ENCODE measurements at places on chromosomes 16 and 17.
A peak's percentile ranks its signal among the peaks of the same experiment; 100 is the strongest.

DNA sequence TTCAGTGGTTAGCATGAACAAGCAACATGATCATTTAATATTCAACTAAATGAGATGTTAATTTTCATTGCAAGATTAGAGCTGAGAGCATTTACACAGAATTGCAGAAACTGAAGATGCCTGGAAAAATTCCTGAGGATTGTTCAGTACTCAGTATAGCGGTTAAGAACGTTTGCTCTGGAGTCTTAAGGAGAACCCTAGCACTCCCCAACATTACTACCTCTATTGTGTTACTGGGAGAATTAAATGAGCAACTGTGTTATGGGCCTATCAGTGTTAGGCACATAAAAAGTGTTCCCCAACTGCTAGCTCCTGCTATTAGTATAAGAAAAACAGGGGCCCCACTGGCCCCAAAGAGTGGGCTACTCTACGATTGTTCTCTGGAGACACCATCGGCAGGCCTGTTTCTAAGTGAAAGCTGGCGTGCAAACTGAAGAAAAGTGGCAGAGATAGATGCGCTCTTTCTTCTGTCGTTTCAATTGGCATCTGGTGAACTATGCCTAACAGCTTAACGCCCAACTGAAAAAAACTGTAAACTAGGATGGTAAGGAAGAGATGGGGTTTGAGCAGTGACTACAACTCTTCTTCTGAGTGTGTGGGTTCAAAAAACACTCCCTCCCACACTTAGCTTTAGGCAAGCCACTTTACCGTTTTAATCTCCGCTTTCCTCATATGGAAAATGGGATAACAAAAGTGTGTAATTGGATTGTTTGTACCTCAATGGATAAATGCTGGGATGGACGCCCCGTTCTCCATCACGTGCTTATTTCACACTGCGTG is 1.3 kb downstream of the CDR2 start:
- DNase-seq: no peak

- peak; percentile 11 for DNase-seq
These were observed 219.0 kb downstream of the FTO start for GRCh38 chr16:53922807-53923571.

GRCh38 chr17:50848039-50848438 is 12.7 kb downstream of the WFIKKN2 start:
- DNase-seq: no peak

GRCh38 chr17:13266606-13267005 is 248.8 kb upstream of the ELAC2 start:
- no peak for DNase-seq

GRCh38 chr17:78998311-78999055 is 11.1 kb downstream of the CANT1 start:
- DNase-seq: no peak

DNA sequence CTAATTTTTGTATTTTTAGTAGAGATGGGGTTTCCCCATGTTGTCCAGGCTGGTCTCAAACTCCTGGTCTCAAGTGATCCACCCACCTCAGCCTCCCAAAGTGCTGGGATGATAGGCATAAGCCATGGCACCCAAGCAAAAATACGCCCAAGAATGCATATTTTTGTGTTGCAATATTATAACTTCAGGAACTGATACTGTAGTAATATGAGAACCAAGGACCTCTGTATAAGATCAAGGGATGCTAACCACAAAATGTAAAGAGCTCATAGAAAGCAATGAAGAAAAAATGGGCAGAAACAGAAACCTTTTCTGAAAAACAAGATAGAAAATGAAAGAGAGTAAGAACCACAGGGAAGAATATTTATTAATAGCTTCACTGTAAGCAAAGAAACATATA is 183.6 kb upstream of the RPL38 start:
- DNase-seq: no peak

DNA sequence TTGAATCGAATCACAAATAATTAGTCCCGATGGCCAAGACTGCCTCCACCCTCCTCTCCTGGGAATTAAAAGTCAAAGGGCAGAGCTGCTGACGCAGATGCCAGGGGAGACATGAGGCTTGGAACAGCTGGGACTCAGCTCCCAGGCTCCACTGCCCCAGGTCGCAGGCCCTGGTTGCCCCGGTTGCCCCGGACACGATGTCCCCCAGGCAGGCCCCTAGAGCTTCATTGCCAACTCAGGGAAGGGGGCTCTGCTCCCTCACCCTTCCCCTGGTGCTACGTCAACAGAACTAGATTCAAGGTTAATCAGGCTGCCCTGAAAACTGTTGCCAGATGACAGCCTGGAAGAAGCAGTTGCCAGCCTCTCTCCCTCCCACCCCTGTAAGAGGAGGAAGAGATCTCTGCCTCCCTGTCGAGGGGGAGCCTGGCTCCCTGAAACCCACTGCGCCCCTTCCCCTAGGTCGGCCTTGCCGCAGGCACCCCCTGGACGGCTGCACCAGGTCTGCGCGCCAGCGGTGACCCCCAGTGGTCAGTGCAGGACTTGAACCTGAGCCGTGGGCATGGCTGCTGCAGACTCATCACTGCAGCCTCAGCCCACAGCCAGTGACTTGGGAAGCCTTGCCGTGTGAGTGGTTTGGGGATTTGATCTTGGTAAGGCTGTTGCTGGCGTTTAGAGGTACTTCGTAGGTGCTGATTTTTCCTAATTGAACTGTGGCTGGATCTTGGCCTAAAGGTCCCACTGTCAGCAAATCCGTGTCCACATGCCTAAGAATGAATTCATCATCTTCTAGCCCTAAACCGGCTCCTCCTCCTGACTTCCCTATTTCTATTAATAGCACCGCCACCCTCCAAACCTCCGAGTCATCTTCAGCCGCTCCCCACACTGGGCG is 84.1 kb upstream of the TOB1 start:
- peak; percentile 60 for DNase-seq

DNA sequence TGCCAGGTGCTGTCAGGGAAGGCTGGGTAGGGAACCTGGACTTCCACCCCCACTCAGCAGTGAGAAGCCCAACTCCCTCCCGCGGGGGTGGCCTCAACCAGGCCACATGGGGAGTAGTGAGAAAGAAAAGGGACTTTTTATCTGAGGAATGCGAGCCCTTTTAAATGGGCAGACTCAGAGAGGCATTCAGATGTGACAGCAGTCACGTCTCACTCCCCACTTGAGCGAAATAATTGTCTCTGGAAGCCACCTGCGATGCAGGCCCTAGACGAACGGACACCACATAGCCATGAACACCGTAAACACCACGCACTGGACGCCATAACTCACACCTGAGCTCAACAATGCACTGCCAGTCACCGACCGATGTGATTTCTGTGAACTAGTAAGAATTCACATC is 11.9 kb upstream of the CD300E start:
- DNase-seq: no peak

DNA sequence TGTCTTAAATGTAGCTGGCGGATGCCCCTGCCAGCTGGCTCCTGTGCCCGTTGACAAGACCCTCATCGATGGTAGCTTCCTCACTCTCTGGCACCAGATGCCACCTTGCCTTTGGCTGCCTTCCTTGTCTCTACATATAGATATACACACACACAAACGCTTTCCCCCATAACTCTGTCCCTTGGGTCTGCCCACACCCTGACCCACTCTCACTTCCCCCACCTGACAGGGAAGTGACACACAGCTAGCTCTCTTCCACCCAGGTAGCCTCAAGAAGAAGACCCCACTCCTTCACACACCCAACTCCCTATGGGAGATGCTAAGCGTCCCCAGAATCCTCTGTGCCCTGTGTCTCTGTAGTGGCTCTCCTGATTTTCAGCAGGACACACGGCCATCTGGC is 25.6 kb downstream of the JUP start:
- DNase-seq: no peak

DNA sequence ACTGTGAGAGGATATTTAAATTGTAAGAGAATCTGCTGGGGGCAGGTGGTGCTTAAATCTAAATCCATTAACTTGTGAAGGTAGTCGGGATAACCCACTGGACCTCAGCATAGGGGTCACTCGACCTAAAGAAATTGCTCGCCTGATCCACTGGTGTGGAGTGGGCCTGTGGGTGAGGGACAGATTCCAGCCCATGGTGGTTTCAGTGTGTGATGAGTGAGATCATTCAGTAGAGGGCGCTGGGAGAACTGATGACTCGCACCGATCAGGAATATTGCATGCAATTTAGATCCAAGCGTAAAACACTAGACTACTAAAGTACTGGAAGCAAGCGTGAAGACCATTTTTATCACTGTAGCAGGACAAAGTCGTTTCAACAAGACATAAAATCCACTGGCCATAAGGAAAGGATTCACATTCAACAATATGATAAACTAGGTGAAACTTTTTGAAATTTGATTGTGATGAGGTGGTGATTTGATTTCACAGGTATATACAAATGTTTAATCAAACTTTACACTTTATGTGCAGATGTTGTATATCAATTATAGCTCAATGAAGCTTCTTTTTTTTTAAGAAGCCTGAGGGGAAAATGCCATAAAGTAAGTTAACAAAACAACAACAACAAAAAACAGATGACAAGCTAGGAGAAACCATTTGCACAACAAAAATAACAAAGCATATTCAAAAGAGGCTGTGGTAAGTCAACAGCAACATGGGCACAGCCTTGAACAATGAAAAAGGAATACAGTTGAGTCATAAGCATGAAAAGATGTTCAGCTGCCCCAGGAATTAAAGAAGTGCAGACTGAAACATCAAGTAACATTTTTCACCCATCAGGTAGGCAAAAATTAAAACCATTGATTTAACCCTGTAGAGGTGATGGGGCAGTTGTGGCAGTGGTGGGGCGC is 7.5 kb upstream of the TMEM170A start:
- peak; percentile 55 for DNase-seq

GRCh38 chr16:87993901-87994300 is 42.7 kb downstream of the BANP start:
- no peak for DNase-seq

- DNase-seq: no peak
These were observed 81.9 kb upstream of the HNF1B start for GRCh38 chr17:37826497-37827430.

GRCh38 chr16:4071686-4072561 is 44.3 kb downstream of the ADCY9 start:
- DNase-seq: no peak

GRCh38 chr16:15856901-15857698 is at the start of gene MYH11:
Gene MYH11 (minus strand): TSS chr16:15857028. CDS start chr16:15838252, 18,776 bp downstream.
- no peak for DNase-seq

GRCh38 chr17:68295086-68295485 is 3.8 kb downstream of the ARSG start:
- no peak for DNase-seq

DNA sequence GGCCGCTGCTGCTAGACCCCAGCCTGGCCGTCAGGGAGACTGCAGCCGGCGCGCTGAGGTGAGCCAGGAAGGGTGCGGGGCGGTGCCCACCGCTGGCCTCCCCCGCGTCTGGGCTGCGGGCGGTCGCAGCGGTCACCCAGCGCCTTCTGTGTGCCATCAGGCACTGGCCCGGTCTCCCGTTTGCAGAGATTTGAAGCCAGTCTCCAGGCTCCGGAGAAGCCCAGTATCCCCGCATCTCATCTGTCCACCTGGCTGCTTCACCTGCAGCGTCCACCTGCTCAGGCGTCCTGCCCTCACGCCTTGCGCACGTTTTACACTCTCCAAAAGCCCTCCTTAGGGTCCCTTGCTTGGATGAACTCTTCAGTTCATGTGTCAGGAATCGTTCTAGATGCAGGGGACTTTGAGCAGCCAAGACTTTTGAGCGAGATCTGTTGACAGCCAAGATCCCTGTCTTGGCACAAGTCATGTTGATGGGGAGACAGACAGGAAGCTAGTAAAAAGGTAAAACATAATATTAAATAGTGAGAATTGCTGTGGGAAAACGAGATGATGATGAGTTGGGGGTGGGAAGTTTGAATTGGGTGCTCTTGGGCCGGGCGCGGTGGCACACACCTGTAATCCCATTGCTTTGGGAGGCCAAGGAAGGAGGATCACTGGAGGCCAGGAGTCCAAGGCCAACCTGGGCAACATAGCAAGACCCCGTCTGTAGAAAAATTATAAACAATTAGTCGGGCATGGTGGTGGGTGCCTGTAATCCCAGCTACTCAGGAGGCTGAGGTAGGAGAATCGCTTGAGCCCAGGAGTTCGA is 916 bp downstream of the HEATR3 start:
- no peak for DNase-seq

GRCh38 chr16:88200896-88201185 is 181.9 kb upstream of the ZNF469 start:
- DNase-seq: no peak

GRCh38 chr16:79400462-79401149 is 199.9 kb downstream of the MAF start:
- peak; percentile 54 for DNase-seq

DNA sequence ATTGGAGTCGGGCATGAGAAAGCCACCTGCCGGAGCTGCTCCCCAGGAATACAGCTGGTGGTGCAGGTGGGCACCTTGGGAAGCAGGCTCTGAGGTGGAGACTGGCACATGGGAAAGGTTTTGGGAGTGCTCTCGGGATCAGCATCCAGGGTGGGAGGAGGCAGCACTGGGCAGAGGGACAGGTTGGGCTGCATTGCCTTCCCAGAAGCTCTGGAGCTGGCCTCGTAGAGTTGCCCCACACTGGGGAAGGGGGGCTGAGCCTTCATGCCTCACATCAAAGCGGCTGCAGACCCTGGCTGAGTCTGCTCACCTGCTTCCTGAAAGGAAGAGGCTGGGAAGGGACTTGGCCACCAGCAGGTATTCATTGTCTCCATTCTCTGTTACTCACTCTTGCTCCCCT is 13.5 kb upstream of the GPRC5B start:
- no peak for DNase-seq

- no peak for DNase-seq
These were observed 12.0 kb downstream of the TBC1D24 start for GRCh38 chr16:2486645-2487516.

- no peak for DNase-seq
These were observed 162.3 kb downstream of the ABCA8 start for GRCh38 chr17:68792873-68793272.

GRCh38 chr17:40061609-40062038 is 1.1 kb upstream of the THRA start:
- no peak for DNase-seq

DNA sequence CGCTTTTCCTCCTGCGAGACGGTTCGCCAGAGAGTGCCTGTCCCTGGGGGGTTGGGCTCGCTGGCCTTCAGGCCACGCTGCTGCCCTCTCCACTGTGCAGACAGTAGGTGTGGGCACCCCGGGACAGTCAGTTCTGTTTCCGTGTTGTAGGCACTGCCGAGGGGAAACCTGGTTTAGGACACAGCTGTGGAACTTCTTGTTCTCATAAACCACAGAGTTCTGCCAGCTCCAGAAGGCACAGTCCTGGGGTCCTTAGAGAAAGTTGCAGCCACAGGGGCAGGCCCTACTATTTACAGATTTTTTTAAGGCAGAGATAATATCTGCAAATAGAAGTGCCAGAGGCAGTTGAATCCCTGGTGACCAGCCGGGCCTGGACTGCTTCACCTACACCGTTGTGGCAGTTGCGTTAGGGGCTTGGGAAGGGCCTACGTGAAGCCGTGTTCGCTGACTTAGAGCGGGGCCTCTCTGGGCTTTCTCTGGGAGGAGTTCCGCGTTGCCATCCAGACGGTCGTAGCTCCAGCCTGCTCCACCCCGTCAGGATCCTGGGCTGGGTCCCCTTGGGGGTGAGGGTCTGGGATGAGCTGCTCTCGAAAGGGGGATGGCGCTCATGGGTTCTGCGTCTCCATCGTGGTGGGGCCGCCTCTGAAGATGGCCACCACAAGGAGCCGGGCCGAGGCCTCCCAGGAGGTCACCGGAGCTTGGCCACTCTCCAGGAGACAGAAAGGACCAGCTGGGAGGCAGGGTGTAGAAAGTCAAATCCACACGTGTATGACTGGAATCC is 126.3 kb downstream of the BANP start:
- DNase-seq: no peak

- no peak for DNase-seq
These were observed 28.8 kb downstream of the HEATR6 start for GRCh38 chr17:60049936-60050335.

Measured in foreskin melanocyte (primary cell).